8988T (cell line): ENCODE measurements at places on chromosomes 11 and 22.

DNA sequence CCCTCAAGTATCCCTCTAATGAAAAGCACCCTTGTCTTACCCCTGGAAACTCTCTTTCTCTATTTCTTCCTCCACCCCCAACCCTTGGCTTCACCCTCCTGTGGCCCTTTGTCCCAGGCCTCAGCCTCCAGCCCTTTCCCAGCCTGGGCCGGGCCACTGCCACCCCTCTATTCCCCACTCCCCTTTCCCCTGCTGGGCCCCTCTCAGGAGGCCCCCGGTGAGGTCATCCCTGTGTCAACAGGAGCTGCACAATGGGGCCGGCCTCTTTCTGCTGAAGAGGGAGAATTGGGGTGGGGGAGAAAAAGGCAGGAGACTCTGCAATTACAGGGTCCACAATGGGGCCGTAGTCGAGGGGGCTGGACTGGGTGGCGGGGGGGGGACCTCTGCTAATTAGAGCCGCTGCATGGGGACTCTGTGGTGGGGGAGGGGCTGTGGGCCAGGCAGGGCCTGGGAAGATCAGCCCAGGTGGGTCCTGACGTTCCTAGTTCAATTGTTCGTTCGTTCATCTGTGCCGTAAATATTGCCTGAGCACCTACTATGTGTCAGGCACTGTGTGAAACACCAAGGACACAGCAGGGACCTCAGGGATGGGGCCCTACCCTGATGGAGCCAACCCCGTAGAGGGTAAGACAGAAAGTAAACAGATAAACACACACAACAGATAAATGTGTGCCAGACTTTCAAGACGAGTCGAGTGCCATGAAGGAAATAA, 18.5 kb upstream of the MPPED1 start:
- DNase-seq: no peak

DNA sequence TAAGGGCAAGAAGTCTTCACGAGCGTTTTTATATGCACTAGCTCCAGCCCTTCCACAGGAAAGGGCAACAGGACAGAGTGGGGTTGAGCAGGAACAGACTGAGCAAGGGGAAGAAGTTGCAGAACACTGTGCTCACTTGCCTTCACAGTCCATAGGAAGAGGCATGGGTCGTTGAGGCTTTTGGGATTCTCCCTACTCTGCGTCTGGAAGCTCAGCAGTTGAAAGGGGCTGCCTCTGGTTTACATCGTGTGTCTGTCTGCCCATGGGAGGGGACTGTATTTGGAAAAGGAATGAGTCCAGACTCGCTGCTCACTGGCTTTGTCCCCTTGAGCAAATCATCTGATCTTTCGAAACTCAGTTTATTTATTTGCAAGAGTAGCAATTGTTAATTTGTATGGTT, 1.1 kb upstream of the PDGFD start:
- no peak for DNase-seq

GRCh38 chr22:23722724-23723123, 28.2 kb downstream of the ZNF70 start:
- DNase-seq: no peak

GRCh38 chr11:8813658-8814057, 97.3 kb upstream of the AKIP1 start:
- DNase-seq: peak; percentile 86

- no peak for DNase-seq
These were observed 1025.2 kb downstream of the TBC1D22A start for GRCh38 chr22:47787501-47788227.
